ENCODE measurements at places on chromosomes 5 and 9. TPM values are rescaled to one million over a fixed set of nuclear protein-coding genes. Genes with fewer than 3 reads are reported as not detected.

The MED22 gene
- total RNA-seq = 17.7 TPM

GRCh38 chr5:14767053-14767452 lies 102.5 kb downstream of the OTULIN start:
- DNase-seq = no peak

DNA sequence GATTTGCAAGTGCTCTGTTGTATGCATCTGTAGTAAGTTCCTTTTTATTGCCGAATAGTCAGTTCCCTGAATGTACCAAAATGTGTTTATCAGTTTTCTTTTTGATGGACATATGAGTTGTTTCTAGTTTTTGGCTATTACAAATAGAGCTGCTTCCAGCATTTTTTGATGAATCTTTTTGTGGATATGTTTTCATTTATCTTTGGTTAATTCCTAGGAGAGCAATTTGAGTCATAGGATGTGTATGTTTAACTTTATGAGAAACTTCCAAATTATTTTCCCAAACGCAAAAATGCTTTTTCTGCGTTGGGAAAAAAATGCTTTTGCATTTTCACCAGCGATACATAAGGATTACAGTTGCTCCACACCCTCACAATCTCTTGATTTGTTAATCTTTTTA lies 287.7 kb downstream of the FER start:
- no peak for DNase-seq

DNA sequence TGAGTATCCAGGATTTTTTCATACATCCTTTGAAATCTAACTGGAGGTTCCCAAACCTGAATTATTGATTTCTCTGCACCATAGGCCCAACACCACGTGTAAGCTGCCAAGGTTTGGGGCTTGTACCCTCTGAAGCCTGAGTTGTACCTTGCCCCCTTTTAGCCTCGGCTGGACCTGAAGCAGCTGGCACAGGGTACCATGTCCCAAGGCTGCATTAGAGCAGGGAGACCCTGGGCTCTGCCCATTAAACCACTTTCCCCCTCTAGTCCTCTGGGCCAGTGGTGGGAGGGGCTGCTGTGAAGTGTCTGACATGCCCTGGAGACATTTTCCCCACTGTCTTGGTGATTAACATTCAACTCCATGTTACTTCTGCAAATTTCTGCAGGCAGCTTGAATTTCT lies 532.9 kb upstream of the NUDT12 start:
- DNase-seq = no peak

- no peak for DNase-seq
Observed at GRCh38 chr5:108515517-108516105, 133.7 kb upstream of the FBXL17 start.

GRCh38 chr5:42526179-42526578 lies 102.9 kb downstream of the GHR start:
- DNase-seq = no peak

GRCh38 chr9:85859765-85860164 lies 81.2 kb upstream of the NAA35 start:
- no peak for DNase-seq

GRCh38 chr5:117318528-117318927 lies 743.9 kb upstream of the SEMA6A start:
- no peak for DNase-seq

Measured in pulmonary artery endothelial cell (primary cell).